ENCODE measurements at places on chromosomes 5 and 9. TPM values are rescaled to one million over a fixed set of nuclear protein-coding genes. Genes with fewer than 3 reads are reported as not detected.

SARDH gene
- polyA plus RNA-seq = 0.12 TPM

GRCh38 chr9:135478191-135478590 lies 1.4 kb upstream of the PPP1R26 start:
- no peak for DNase-seq

DNA sequence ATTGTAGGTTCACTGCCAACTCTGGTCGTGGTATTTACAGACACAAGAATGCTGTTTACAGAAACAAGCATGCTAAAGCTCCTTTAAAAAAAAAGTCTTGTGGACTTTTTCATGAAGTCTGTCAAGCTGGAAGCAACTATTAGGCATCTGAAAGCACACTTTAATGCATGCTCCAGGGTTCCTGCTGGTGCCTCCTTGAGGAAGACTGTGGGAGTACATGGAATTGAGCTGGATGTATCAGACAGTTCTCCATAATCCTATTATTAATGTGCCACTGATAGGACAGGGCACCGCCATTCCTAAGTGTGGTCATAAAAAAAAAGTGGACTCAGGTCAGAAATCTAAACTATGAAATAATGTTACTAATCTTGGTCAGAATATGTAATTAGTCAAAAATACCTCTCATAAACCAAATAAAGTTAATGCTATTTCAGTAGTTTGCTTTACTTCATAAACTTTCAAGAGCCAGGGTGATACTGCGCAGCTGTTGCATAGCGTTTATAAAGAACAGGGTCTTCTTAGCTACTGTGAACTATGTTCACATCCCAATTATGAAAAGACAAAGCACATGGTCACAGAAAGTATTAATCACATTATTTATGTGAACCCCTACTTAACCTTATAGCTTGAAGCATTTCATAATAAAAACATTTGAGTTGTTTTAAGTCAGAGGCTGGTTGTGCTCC lies 390.8 kb upstream of the PTGER4 start:
- DNase-seq = no peak

GRCh38 chr5:94857111-94857510 lies 238.6 kb downstream of the SLF1 start:
- DNase-seq = no peak

DNA sequence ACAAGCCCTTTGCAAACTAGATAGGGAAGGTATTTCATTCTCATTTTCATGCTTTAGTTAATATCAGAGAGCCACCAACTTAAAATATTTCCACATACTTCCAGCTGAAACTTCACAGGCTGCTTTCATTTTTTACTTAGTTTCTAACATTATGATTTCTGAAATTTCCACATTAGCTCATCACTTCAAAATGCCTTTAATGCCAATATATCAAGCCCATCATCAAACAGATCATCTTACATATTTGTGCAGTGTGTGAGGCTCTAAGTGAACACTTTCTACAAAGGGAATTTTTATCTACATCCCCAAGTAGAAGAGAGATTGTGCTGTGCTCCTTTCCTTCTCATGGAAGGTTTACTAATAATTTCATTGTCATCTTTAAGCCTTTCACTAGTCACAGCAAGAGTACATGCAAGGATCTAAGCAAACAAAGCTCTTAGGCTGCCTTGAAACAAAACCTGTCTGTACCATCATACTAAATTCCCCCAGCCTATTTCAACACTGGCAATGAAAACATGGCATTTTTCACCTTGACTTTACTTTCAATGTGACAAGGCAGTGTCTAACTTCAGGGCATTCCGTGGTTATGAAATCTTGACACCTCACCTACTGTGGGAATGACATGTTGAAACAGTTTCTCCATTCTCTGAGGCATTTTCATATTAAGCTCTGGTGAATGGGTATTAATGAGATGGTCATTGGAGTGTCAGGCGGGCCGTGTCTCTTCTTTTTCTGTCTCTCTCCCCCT lies 45.4 kb downstream of the PPP2R2B start:
- no peak for DNase-seq

SLC6A18 gene
- not detected for polyA plus RNA-seq

Data from BJ (cell line).